ENCODE measurements at places on chromosomes 6 and 20.

GRCh38 chr6:113662093-113662665 lies 195.0 kb upstream of the MARCKS start:
- DNase-seq: no peak

DNA sequence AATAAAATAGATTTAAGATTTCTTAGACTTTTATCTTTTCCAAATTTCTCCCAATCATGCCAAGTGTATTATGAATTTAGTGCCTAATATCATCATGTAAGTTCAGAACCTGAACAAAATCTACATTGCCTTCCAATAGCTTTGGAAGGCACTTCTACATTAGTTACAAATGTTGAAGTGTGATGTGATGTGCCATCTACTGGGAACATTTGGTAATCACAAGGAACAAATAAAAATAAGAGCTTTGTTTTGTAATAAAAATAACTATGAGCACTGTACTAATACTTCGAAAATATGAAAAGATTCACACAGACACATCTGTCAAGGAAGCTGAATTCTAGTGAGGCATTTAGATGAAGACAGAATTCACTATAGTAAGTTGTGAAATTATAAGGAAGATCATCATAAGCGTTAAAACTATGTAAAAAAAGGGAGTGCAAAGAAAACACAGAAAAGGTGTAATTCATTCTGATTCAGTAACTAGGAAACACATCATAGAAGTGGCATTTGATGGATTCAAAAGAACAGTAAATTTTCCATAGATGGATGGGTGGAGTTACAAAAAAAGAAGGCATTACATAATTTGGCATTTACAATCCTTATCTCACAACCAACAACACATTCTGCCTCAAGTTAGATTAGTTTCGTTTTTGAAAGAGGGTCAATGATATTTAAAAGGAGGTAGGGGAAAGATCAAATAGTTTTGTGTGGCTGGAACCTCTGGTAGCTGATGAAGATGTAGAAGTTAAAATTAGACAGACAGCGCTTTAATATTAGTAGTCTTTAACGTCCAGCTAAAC lies 161.0 kb downstream of the ASCC3 start:
- DNase-seq: no peak

DNA sequence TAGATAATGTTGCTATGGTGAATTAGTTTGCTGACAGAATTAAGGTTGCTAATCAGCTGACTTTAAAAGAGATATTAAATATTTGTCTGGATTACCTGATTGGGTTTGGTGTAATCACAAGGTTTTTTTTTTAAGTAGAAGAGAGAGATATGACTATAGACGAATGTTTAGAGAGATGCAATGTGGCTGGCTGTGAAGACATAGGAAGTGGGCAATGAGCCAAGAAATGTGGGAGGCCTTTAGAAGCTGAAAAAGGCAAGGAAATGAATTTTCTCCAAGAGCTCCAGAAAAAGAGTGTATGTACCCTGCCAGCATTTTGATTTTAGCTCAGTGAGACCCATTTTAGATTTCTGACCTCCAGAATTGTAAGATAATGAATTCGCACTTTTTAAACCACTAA lies 598.3 kb downstream of the PKHD1 start:
- DNase-seq: no peak

GRCh38 chr6:129124347-129124746 lies 241.4 kb downstream of the LAMA2 start:
- DNase-seq: no peak

DNA sequence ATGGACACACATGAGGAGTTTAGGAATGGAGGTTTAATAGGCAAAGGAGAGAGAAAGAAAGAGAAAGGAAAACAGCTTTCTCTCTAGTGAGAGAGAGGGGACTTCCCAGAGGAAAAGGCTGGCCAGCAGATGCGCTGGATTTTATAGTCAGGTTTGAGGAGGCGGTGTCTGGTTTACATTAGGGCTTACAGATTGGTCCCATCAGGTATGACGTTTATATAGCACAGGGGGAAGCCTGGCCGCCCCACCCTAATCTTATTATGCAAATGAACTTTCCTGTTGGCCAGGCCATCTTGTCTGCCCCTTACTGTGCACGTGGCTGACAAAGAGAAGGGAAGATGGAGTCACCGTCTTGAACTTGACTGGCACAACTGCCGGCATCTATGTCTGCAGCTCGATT lies 86.6 kb upstream of the QKI start:
- no peak for DNase-seq

- no peak for DNase-seq
These were observed 25.8 kb downstream of the ROS1 start for GRCh38 chr6:117399924-117400323.

DNA sequence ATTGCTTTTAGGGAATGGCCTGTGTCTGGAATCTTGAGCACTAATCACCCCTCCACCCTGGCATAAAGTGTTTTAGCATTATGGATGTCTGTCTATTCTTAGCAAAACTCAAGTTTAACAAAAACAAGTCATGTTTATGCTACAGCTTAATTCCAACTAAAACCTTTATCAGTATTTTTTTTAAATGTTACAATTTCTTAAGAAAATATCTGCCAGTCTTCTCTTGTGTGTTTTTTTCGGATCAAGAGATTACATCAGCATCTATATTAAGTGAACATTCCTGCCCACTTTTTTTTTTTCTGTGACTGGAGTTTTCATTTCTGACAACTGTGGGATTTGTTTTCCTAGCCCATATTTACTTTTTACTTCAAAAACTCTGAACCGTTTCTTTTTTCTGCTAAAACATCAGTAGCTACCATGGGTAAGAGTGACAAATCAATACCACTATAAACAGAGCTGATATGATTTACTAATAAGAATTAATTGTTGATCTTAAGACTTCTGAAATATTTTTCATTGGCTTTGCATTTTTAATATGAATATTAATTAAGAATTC lies 94.3 kb downstream of the EDN1 start:
- no peak for DNase-seq

- DNase-seq: no peak
These were observed 102.1 kb upstream of the STMND1 start for GRCh38 chr6:16999491-17000436.

GRCh38 chr6:158327211-158327610 lies 14.9 kb downstream of the TULP4 start:
- DNase-seq: no peak
